Breast epithelium (tissue), 4 donors: ENCODE measurements at places on chromosomes 7 and 10. TPM values are rescaled to one million over a fixed set of nuclear protein-coding genes. Genes with fewer than 3 reads are reported as not detected.

DNA sequence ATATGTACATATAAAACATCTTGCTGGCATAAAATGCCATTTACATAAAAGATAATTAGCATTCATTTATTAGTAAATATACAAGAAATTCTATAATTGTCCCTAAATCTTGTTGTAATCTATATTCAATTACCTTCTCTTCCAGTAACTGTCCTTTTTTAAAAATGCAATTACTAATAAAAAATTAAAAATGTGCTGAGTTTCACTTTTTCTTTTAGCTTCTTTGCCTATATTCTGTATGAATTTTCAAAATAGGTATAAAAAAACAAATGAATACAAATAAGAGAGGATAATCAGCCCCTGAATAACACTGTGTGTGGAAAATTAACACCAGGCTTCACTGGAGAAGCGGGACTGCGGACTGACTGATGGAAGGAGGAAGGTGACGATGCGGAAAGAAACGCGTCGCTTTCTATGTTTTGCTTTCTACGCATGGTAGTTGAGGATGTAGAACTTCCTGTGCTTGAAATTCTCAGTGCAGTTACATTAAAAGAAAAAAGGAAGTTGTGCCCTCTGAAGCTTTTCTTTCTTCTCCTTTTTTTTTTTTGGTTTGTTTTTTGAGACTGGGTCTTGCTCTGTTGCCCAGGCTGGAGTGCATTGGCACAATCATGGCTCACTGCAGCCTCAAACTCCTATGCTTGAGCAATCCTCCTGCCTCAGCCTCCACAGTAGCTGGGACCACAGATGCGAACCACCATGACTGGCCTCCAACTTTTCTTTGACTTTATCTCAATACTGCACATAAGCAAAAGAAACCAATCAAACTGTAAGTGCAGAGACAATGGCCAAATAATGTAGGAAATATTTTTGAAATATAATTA lies 7.4 kb upstream of the ZMYND11 start:
- H3K36me3 ChIP-seq: no peaks in the 10 kb centered on the region
- no peaks in the 10 kb centered on the region for H3K4me1 ChIP-seq
- no peak overlapping the region for H3K4me3 ChIP-seq

DNA sequence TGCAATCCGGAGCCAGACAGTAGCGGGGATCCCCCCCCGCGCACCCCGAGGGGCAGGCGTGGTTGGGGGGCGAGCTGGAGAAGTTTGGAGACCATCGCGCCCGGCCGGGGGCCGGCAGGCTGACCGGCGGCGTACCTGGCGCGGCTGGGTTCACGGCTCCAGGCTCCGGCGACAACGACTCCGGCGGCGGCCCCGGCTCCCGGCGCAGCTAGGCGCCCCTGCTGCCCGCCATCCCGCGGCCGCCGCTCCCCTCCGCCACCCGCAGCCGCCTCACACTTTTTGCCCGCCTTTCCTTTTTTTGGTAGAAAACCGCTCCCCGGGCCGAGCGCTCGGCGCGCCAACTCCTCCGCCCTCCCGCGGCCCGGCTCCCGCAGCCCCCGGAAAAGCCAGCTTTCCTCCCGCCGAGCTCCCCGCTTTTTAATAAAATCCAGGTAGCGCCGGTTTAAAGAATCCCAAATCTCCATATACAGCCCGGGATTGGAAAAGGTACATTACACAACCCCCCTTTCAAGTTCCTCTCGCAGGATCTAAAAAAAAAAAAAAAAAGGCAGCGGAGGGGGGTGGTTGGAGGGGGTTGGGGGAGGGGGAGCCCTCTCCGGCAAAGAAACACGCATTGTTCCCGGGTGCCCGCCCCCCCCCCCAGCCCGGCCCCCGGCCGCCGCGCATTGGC lies at the start of gene TNRC18:
Gene TNRC18, minus strand, starts transcription at position 529 of the 670 bp plus-strand sequence. CDS start 2,588 bp downstream, outside the sequence.
- H3K27me3 ChIP-seq: no peaks in the 10 kb centered on the region
- peak within 1 kb of the TSS; percentile 93 for H3K4me3 ChIP-seq
- H3K27ac ChIP-seq: peak within 1 kb of the TSS; percentile 99
- no peaks in the 10 kb centered on the region for H3K4me1 ChIP-seq
- H3K36me3 ChIP-seq: no peaks in the 10 kb centered on the region

DNA sequence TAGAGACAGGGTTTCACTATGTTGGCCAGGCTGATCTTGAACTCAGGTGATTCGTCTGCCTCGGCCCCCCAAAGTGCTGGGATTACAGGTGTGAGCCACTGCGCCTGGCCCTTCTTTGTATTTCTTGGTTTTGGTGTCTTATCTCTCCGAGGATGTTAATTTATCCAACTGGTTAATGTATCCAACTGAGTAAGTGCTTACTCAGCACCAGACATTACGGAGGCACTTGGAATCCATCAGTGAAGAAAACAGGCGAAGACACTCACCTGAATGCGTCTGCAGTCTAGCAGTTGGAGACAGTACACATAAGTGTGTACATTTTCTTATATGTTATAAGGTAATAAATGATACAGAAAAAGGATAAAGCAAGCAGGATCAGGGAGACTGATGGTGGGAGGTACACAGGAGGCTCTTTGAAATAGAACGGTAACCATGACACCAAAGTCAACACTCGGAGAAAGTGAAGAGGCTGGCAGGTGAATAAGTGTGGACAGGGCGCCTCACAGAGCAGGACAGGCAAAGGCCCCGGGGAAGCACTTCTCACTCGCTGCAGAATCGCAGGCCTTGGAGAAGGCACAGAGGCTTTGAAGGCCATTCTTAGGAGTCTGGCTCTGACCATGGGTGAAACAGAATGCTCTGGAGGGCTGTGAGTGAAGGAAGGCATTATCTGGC lies 73.1 kb downstream of the LANCL2 start:
- DNase-seq: no peak
- no peaks in the 10 kb centered on the region for H3K27me3 ChIP-seq
- no peaks in the 10 kb centered on the region for H3K4me1 ChIP-seq
- H3K4me3 ChIP-seq: no peak overlapping the region

DNA sequence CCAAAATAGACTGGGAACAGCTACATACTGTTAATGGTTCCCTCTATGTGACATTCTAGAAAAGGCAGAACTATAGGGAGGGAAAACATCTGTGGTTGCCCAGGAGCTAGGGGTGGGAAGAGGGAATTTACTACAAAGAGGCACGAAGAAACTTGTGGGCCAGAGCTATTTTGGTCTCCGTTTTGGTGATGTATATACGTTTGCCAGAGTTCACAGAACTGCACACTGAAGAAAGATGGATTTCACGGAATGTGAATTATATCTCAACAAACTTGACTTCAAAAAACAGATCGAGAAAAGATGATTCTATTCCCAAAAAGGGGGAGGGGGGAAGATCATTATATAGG lies 386 bp upstream of the AS3MT start:
- DNase-seq: no peak
- H3K36me3 ChIP-seq: no peaks in the 10 kb centered on the region
- H3K4me3 ChIP-seq: peak overlapping the region; percentile 74
- no peak overlapping the region for H3K27ac ChIP-seq
- H3K4me1 ChIP-seq: no peaks in the 10 kb centered on the region
- H3K27me3 ChIP-seq: no peaks in the 10 kb centered on the region

DNA sequence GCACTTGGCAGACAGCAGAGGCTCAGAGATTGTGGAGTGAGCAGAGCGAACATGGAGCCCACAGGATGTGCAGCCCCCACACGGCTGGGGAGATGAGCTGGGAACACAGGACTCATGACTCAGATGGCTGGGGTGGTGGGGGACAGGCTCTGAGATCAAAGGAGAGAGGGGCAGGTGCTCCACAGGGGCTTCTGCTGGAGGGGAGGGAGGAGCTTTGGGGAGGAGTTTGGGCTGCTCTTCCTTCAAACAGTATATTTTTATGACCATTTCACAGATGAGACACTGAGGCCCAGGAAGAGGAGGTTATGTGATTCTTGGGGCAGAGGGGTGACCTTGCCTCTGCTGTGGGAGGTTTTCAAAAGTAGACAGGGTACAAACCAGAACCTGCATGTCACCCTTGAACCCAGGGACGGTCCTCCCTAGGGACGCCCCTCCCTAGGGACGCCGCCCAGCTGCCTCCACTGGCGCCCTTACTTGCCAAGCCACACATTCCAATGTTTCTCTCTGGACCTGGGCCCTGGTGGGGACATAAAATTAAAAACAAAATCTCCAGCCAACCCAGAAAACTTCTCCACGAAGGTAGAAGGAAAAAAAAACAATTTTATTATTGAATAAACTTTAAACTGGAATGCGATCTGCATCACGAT lies 981 bp upstream of the CRYGN start:
- peaks cover 17% of the 10 kb centered on the region for H3K4me1 ChIP-seq
- no peak overlapping the region for H3K4me3 ChIP-seq
- no peaks in the 10 kb centered on the region for H3K36me3 ChIP-seq
- peak; percentile 54 for DNase-seq
- peak overlapping the region; percentile 90 for H3K27ac ChIP-seq

Gene HOXA9
- total RNA-seq: 7.5 TPM

Gene SYT15
- 1.6 TPM for total RNA-seq
